ENCODE measurements at places on chromosomes 7 and 10. TPM values are rescaled to one million over a fixed set of nuclear protein-coding genes. Genes with fewer than 3 reads are reported as not detected.

GRCh38 chr7:53602817-53603418 is 567.5 kb downstream of the POM121L12 start:
- DNase-seq: no peak

GRCh38 chr10:103153302-103154197 is 39.5 kb downstream of the NT5C2 start:
- DNase-seq: no peak

- no peak for DNase-seq
Observed at GRCh38 chr10:122259075-122259466, 12.0 kb upstream of the BTBD16 start.

GRCh38 chr7:117395743-117396142 is 31.6 kb downstream of the ASZ1 start:
- no peak for DNase-seq

DNA sequence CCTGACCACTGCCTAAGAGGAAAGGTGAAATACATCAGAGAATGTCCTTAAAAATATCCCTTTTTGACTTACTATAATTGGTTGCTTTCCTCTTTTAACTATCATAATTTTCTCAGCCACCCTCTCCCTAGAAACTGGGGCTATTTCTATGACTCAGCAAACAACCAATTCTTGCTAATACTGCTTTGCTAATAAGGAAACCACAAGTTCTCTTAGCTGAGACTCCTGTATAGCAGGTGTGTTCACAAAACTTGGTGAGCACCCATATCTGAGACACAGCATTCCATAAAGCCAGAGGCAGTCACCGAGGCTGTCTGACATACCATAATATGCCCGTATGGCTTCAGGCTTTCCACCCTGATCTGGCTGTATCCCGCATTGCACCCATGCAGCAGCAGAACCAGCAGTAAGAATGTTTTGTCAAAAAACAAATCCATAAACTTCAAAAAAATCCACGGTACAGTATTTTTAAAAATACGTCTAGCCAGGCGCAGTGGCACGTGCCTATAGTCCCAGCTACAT is 191.7 kb upstream of the C7orf33 start:
- no peak for DNase-seq

ADRA2A gene
- polyA plus RNA-seq: not detected

TRIM50 gene
- polyA plus RNA-seq: not detected

SNCG gene
- polyA plus RNA-seq: not detected

C10orf62 gene
- not detected for polyA plus RNA-seq

RET gene
- polyA plus RNA-seq: not detected
